Left lobe of liver (tissue), 2 donors: ENCODE measurements at places on chromosomes 1 and 21. TPM values are rescaled to one million over a fixed set of nuclear protein-coding genes. Genes with fewer than 3 reads are reported as not detected.

DNA sequence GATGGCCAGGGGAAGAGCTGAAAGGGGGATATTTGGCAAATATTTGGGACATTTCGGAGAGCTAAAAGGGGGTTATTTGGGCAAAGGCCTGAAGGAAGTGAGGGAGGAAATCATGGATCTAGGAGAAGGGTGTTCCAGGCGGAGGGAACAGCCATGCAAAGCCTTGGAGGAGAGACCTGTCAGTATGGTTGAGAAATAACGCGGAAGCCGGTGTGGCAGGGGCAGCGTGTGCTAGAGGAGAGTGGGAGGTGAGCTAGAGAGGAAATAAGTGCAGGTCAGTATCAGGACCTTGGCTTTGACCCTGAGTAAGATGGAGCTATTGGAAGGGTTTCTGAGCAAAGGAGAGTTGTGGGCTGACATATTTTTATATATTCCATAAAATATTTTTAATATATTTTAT lies 3.0 kb downstream of the CTRC start:
- DNase-seq, result no peak

DNA sequence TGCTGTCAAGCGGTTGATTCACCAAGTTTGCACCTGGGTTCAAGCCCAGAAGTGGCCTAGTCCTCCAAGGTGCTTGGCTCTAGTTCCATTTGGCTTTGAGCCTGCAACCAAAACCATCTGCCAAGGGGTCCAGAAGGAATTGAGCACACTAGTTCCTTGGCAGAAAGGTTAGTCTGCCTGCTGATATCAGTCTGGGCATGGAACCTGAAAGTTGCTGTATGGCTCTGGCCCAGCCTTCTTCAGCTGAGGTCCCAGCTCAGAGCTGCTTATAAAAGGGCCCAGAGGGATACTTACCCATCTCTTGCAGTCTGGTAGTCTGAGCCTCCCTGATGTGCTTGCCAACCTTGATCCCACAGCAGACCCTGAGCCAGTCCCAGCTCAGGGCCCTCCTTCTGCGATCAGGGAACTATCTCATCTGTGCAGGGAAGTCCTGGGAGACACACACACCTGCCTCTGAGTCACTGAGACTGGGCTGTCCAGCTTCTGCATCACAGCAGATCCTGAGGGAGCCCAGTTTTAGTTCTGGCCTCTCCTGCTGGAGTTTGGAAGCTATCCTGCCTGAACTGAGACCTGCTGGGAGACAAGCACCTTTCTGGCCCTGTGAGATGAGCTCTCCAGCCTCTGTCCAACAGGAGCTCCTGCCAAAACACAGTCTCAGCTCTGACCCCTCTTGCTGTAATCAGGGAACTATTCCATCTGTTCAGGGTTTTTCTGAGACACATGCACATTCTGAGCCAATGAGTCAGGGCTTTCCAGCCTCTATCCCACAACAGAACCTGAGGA lies 75.8 kb downstream of the CTH start:
- DNase-seq, result no peak

- no peak for DNase-seq
Observed at GRCh38 chr1:202349206-202349928, 868 bp downstream of the PPP1R12B start.

GRCh38 chr1:220894924-220895256 lies 15.6 kb downstream of the HLX start:
- no peak for DNase-seq

- DNase-seq, result no peak
Observed at GRCh38 chr1:164660412-164660772, 101.4 kb downstream of the PBX1 start.

GRCh38 chr1:206100226-206100815 lies 16.9 kb downstream of the AVPR1B start:
- no peak for DNase-seq

DNA sequence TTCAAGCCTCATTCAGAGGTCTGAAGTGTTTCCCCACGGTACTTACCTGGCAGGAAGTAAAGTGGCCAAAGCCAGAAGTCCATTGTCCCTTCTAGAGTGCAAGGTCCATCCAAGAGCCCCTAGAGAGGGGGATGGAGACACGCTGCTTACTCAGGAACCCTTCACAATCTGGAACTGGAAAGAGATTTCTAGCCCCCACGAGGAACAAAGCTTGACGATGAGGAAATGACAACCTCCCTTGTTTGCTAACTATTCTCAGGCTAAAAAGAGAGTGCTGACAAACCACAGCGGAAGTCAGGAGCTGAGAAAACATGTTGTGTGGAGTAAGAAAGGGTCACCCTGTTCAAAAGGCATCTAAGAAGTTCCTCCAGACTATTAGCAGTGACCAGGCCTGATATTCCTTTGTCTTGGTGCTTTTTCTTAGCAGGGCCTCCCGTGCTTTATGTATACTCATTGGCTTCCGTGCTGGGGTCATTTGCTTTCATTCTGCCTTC lies at the start of gene FCMR:
Gene FCMR, minus strand, starts transcription at position 170 of the 494 bp plus-strand sequence. Its CDS starts 87 bp downstream, at position 83.
- no peak for DNase-seq

- no peak for DNase-seq
Observed at GRCh38 chr1:221718381-221719277, 23.3 kb downstream of the DUSP10 start.

- DNase-seq, result no peak
Observed at GRCh38 chr1:218524526-218524925, 179.4 kb downstream of the TGFB2 start.

- no peak for DNase-seq
Observed at GRCh38 chr1:185157599-185158412, 839 bp downstream of the SWT1 start.

GRCh38 chr1:75097654-75098053 lies 36.5 kb upstream of the LHX8 start:
- DNase-seq, result no peak

GRCh38 chr1:206926286-206926685 lies 4.5 kb upstream of the FCMR start:
- DNase-seq, result no peak

DNA sequence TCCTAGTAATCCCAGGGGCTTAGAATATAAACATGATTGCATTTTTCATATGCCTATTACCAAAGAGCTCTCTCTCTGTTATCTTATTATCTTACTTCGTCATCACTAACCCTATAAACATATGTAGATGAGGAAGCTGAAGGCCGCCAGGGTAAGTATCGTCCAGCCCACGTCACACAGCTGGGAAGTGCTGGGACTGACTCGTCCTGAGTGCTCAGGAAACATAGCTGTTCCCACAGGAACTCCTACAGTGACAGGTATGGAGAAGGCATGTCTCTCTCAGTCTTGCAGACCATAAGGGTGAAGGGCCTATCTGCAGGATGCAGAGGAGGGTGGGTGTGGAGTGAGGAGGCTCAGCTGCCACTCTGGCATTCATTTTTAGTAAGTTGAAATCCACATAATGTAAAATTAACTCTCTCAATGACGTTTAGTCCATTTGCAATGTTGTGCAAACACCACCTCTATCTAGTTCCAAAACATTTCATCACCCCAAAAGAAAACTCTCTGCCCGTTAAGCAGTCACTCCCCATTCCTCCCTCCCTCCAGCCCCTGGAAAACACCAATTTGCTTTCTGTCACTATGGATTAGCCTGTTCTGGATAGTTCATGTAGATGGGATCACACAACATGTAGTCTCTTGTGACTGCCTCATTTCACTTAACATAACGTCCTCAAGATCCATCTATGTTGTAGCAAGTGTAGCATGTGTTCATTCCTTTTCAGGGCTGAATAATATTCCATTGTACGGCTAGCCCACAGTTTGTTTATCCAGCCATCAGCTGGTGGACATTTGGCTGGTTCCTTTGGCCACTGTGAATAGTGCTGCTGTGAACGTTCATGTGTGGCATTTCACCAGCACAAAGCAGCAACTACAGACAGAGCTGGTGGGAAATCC lies 68.3 kb downstream of the TCP10L start:
- DNase-seq, result no peak

DNA sequence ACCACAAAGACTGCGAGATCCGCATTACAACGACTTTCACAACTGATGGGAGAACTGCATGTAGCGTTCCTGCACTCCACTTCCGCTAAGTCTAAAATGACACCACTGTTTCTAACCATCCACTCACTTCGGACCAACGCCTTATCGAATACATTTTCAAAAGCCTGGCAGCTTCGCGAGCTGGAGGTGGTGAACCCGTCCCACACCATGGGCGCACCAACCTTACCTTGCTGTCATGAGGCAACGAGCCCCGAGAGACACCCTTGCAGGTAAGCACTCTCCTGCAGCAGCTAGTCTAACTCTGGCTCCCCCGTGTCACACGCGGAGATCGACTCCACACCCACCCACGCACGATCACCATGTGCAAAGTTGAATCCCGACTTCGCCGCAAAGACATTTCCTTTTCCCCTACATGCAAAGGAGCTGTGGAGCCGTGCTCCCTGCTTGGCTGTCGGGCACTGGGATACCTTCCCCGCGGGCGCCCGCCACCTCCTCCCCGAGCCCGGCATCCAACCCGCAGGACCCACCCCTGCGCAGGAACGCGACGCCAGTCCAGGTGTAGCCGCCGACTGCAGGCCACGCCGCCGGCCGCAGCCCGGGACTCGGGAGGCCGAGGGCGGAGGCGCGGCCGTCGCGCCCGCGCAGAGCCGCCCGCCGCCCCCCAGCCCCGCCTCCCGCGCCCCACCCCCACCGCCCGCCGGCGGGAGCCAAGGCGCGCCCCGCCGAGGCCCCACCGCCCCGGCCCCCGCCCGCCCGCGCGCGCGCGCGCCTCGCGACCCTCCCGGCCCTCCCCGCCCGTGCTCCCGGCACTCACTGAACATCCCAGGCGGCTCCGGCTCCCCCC lies 629 bp downstream of the TAF5L start:
- peak; percentile 69 for DNase-seq

GRCh38 chr1:91653183-91653582 lies 152.5 kb downstream of the CDC7 start:
- DNase-seq, result no peak

DNA sequence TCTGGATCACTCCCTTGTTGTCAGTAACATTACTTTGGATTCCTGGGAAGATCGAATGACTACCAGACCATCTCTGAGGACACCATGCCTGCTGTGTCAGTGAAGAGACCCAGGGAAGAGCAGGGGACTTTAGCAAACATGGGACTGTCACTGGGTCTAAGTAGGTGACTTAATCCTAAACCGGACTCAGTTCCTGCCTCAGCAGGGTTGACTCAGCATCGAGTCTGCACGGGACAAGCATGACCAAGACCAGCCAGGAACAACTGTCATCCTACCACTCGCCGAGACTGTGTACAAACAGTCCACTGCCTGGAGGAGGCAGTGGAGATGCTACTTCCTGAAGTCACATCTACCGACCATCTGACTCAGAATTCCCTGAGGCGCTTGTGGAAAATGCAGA lies 53.2 kb upstream of the RAB4A start:
- no peak for DNase-seq

DNA sequence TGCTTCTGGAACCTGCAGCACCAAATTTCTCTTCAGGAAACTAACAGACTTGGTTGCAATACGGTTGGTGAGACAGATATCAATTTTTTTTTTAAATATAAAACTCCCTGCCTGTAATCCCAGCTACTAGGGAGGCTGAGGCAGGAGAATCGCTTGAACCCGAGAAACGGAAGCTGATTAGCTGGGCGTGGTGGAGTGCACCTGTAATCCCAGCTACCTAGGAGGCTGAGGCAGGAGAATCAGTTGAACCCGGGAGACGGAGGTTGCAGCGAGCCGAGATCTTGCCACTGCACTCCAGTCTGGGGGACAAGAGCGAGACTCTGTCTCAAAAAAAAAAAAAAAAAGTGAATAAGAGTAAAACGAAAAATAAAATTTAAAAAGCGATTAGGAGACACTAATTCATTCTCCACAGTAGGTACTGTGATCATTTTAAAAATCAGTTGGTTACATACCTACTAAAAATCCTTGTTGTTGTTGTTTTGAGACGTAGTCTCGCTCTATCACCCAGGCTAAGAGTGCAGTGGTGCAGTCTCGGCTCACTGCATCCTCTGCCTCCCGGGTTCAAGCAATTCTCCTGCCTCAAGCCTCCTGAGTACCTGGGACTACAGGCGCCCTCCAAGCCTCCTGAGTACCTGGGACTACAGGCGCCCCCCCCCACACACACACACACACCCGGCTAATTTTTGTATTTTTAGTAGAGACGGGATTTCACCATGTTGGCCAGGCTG lies 796 bp upstream of the RBM8A start:
- no peak for DNase-seq

- DNase-seq, result peak; percentile 76
Observed at GRCh38 chr1:44283524-44284173, 70.4 kb downstream of the DMAP1 start.

DNA sequence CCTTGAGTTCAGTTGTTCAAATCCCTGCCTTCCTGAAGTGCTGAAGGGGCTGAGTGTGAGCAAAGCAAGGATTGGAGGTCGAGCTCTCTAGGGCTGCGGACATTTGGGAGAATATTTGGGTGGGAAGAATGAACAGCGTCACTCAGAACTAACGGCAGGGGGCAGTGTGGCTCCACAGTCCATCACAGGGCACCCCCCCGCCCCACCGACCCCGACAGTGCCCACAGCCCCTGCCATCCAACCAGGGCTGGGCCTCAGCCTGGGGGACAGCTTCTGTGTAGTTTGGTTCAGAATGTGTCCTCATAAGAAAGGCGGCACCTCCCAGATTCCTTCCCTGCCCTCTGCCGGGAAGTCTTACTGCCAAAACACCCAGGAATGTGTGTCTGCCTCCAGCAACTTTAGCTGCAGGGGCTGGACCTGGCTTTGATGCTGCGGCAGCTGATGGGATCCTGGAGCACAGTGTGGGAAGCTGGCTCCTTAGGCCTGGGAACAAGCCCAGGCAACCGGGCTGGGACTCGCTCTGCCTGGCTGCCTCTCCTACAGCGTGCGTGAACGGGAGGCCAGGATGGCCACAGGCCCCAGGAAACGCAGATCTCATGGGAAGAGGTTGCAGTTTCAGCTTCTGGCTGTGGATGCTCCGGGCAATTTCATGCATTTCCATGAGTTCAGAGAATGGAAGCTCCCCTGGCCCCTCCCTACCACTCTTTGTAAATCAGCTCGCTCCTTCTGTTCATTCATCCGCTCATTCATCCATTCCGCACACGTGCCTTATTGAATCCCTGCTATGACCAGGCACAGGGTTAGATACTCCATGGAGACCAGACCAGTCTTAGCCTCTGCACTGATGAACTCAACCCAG lies 104.9 kb upstream of the TMPRSS2 start:
- DNase-seq, result peak; percentile 53

DNA sequence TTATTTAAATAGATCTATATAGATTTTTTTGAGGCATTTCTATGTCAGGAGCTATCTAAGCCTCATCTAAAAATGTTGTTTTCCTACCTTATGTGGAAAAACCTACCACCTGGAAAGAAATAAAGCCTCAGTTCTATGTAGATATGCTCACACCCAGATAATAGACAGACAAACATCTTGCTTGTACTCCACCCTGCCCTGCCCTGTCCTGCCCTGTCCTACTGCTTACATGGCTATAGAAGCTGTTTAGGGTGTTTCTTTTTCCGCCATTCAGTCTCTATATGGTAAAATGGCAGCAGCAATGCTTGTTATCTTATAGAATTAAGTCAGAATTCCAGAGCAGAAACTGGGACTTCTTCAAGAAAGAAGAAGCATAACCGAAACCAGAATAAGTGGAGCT lies 13.4 kb downstream of the CTTNBP2NL start:
- no peak for DNase-seq

Gene PLPPR4
- 0.10 TPM for total RNA-seq

Gene ARHGEF10L
- 126 TPM for total RNA-seq

Gene LCE1D
- not detected for total RNA-seq
